ELR (cell line): ENCODE measurements at places on chromosomes 2 and 18.

GRCh38 chr2:225814554-225814953 is 415.0 kb downstream of the NYAP2 start:
- no peak for DNase-seq

GRCh38 chr2:24512831-24513230 is 21.8 kb downstream of the NCOA1 start:
- no peak for DNase-seq

- DNase-seq = peak; percentile 28
These were observed 530 bp downstream of the GALNT1 start for GRCh38 chr18:35581898-35582641.

DNA sequence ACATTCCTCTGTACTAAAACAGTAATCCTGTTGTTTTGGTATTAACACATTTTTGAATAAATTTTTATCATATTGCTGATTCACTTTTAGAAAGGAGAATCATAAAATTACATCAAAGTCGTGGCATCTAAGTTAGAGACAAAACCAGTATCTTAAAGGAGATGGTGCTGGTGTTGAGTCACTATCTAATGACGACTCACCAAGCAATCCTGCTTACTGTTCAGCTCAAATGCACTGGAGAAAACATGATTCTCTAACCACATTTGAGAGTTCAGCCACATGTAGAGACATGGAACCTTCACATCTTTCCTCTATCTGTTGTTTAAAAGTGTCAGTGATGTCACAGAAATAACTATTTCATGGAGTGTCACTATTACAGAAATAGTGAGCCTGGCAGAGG is 473.8 kb downstream of the TGIF1 start:
- peak; percentile 47 for DNase-seq

- DNase-seq = no peak
These were observed 1.2 kb downstream of the ZNF236 start for GRCh38 chr18:76823587-76824011.

GRCh38 chr2:142088058-142088568 is 42.7 kb downstream of the LRP1B start:
- DNase-seq = no peak

DNA sequence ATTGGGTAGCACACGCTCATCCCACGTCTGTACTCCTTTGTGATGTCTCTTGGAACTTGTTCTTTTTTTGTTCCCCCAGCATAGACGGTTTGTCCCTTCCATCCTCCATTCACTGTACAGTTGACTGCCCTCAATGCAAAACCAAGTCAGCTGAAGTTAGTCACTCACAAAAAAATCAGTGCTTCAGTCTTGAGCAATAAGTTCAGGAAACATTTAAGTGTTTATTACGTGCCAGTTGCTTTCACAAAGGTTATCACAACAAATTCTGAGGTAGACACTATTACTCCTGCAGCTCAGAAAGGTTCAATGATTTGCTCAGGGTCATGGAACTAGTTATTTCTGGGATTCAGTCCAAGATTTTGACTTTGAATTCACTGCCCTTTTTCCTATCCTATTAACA is 102.2 kb downstream of the PDE1A start:
- no peak for DNase-seq

DNA sequence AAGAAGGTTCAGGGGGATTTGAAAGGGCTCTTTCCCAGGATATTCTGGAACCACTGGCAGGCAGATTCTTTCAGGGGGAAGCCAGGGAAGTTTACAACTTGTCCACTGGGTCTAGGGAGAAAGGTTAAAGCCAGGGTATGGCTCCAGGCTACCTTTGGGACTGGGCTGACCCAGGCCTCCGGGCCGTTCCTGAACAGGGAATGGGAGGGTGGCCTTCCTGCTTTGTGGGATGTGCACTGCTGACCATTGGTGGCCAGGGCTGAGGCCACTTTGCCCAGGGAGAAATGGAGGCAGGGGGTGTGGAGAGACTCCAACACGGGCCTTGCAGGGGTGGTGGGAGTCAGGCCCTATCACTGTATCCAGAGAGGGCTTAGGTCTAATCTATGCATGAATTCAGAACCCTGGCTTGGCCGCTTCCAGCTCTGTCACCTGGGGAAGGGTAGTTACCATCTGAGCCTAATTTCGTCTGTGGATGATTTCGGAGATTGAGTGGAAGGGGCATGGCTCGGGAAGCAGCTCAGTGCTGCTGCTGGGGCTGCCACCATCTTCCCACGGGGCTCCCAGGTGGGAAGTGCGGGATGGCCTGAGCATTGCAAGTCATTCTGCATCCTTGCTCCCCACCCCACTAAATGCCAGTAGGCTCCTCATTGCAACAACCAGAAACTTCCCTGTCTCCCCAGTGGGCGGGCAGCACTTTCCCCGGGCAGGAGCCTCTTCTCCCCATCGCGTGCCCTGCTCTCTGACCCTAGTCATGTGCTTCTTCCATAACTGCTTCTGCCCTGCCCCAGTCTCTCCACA is 57.1 kb upstream of the OTOF start:
- DNase-seq = no peak

GRCh38 chr2:96308248-96308647 is 2.9 kb upstream of the SNRNP200 start:
- DNase-seq = no peak

DNA sequence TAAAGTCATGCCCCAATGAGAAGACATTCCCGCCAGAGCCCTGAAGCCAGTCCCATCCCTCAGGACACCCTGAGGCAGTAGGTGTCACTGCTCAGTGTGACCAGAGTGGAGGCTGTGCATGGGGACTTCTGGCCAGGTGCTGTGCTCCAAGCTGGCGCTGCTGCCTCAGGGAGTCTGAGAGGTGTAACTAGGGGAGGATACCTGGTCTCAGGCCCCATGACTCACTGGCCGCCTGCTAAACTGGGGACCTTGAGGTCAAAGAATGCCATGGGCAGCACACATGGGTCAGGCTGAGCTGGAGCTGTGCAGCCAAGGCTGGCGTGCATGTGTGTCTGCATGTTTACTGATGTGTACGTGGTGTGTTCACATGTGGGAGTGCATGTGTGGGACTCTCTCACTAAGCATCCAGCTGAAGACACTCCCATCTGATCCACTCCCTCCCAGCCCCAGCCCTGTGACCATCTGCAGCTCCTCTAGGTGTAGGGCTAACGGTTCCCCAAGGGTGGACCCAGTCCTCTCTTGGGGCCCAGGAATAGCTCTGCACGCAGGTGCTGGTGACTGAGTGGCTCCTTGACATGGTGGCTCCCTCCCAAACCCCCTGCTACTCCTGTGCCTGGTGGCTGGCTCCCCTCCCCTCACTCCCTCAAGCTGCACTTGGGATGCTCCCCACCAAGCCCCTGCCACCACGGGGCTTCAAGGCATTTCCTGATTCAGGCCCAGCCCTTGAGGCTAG is 16.5 kb downstream of the HS6ST1 start:
- DNase-seq = peak; percentile 33

- peak; percentile 75 for DNase-seq
These were observed 9.4 kb upstream of the CD302 start for GRCh38 chr2:159807183-159808031.

- no peak for DNase-seq
These were observed 24.8 kb downstream of the PPP1CB start for GRCh38 chr2:28776471-28776870.

DNA sequence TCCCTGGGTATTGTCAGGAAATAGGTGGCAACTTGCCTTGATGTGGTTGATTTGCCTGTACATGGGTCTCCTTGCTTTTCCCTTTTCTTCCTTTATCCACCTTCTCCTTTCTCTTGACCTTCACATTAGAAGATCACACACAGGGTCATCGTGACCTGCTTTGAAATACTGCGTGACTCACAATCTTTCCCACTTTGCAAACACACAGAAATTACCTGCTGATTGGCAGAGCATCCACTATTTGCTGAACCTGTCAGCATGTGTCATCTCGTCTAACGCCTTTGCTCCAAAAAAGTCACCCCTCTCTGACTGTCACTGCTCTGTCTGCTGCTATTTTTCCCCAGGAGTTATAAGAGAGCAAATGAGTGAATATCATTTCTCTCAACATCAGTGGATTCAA is 60.8 kb downstream of the MYO3B start:
- no peak for DNase-seq

DNA sequence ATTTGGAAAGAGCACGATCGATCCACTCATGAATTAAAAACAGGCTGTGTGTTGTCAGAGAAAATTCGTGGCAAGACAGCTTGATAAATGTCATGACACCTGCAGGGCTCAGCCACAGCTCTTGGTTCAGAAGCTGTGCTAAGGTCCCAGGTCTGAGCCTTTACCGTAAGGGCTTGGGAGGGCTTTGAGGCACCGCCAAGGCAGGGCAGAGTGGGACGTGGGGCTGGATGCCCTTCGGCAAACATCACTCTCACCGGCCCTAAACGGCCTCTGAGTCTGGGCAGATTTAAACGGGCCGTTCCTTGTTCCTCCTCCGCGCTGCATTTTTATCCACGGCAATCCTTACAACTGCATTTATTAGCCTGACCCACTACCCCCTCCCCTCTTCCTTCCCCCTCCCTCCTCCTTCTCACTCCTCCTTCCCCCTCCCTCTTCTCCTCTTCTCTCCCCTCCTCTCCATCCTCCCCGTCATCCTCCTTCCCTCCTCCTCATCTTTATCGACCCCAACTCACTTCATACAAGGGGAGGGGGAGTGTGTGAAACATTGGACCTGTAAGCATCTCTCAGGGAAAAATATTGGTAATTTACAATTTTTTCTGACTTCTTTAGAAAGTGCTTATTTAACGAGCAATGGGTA is 33.9 kb downstream of the MBP start:
- no peak for DNase-seq

DNA sequence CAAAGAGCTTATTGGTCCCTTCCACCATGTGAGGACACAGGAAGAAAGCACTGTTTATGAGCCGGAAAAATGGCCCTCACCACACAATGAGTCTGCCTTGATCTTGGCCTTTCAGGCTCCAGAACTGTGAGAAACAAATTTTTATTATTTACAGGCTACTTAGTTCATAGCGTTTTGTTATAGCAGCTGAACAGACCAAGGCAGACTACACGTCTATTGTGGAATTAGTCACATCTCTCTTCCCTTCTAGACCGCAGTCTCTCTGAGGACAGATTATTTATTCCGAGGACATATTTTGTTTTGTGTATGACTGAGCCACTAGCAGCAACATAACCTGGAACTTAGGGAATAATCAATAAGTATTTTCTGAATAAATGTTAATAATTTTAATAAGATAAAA is 125.5 kb downstream of the ASB1 start:
- DNase-seq = no peak

DNA sequence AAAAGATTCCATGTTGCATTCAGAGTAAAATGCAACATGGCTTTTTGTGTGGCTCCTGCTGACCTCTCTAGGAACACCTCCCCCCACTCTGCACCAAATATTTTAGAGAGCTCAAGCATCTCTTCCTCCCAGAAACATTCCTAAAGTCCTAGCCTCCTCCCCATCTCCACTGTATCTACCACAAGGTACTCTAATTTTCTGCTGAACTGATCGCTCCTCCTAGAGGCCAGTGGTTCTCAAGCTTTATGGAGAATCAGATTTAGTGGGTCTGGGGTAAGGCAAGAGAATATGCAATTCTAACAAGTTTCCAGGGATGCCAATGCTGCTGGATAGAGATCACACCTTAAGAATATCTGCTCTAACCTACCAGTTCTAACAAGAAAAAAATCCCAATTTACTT is 89.5 kb upstream of the HNRNPA3 start:
- DNase-seq = no peak

GRCh38 chr2:205011031-205011430 is 465.8 kb downstream of the PARD3B start:
- DNase-seq = no peak

GRCh38 chr2:15553519-15553918 is 7.6 kb downstream of the NBAS start:
- no peak for DNase-seq

- no peak for DNase-seq
These were observed 33.0 kb upstream of the MRPL33 start for GRCh38 chr2:27738349-27739057.

GRCh38 chr2:207130958-207131521 is 34.7 kb downstream of the KLF7 start:
- no peak for DNase-seq

- DNase-seq = no peak
These were observed 33.4 kb upstream of the ATP8B1 start for GRCh38 chr18:57836557-57836956.

DNA sequence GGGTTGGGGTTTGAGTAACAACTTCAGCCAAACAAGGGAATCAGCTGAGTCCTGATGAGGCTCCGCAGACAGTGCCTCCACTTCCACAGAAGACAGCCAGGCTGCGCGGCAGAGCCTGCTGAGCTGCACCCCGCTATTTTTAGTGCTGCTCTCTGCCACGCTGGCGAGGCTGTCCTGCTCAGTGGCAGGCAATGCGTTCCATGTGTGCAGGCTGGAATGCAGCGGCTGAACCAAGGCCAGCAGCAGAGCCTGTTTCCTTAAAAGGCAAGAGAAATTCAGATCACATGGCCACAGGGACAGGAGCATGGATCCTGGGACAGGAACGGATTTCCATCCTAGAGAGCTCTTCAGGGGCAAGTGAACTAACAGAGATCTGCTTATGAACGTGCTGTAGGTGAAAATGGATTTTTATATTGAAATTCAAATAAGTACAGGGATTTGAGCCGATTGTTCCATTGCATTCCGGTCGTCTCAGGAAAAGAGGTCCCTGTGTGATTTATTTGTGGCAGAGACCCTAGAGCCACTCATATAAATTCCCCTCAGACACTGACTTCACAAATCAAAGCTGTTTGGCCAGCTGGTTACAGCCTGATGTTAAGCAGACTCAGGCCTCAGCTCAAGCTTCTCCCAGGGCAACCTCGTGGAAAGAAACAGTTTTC is 98.7 kb downstream of the COL6A3 start:
- DNase-seq = peak; percentile 83

DNA sequence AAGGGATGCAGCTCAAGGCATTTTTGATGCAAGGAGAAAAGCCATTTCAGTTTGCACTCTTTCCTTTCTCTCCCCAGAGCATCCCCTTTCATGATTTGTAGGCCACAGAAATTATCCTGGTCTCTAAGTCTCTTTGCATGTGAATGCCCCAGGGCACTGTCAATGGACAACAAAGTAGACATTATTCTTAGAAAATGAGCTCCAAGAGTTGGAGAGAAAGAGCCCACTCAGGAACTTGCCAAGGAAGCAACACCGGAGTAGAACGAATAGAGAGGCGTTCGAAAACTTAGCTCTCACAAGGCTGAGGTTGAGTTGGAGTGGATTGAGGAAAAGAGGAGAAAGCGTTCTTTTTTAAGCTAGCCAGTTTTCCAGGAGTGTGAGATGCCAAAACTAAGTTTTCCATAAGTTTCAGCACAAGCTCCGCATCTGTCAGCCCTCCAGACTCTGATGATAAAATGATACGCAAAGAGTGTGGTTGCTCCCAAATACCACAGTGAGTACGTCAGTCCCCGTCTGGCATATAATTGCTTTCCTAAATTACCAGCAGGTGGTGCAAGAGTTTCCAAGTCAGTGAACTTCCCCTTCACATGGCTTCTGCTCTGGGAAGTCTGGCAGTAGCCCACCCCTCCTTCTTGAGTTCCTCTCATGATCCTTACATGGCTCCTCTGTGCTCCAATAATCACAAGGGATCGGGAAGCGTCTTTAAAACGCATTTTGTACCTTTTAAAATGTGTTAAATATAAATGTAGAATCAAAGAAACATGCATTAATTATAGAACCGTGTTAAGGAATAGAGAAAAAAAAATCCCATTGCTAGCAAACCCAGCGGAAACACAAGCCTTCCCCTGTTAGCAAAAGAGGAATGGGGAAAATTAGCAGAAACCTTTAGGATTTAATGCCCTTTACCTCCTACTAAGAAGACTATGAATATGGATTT is 1060.6 kb upstream of the FANCL start:
- peak; percentile 44 for DNase-seq
